Midbrain (tissue), 1 donor: ENCODE measurements at places on chromosomes 2 and 18.
A peak's percentile ranks its signal among the peaks of the same experiment; 100 is the strongest.

DNA sequence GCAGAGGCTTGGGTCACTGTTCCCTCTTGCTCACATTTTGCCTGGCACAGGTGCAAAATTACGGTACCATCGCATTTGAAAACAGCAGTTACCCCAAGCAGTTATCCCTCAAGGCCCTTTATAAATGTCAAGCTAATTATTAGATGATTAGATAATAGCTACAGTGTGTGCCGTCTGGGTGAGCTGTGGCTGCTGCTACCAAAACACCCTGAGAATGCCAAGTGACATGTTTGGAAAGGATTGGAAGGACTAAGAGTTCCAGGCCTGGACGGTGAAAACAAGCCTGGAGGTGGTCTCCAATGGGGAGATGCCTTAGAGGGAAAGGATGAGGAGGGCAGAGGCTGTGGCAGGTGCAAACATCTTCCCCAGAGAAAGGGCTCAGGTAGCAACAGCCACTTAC, 120.6 kb downstream of the CAPN13 start:
- DNase-seq, result no peak

DNA sequence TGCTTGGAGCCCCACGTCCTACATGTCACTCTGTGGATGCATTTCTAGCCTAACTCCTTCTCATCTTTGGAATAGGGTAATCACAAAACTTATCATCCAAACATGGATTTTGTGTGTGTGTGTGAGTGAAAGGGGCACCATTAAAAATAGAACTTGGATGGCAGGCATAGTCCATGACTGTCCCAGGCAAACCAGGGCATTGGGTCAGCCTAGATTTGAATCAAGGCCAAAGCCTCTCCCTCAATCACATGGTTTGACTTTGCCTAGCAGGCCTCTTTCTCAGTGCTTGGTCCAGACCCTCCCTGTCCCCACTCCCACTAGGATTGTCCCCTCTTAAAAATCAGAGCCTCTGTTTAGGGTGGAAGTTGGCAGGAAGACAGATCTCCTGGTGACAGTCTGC, 67.4 kb upstream of the BCL2L11 start:
- DNase-seq, result no peak

DNA sequence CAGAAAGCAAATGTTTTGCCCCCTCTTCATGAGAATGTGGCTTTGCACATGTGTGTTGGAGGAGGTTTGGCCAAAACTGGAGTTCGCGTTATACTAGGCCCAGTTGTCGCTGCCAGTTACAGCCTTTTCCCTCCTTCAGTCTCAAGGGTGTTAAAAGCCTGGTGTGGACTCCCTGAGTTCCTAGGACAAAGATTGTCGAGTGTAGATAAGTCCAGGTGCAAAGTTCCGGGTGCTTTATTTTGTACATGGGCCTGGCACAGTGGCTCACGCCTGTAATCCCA, 542 bp upstream of the RNF103 start:
- DNase-seq, result peak; percentile 57

GRCh38 chr18:60684843-60685513, 312.4 kb upstream of the MC4R start:
- DNase-seq, result peak; percentile 16

DNA sequence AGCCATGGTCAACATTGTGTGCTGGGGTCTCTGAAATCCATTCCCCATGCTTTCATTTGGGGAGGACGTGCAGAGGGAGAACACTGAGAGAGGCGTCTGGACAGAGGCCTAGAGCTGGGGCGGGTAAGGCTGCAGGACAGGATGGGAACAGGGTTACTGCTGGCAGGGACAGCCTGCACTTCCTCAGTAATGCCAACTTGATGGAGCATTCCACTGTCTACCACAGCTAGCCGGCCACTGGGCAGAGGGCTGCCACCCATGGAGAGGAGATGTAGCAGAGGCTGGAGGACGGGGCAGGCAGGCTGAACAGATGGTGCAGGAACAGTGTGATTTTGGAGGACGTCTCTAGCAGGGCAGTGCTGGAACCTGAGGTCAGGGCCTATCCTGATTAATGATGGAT, 29.3 kb downstream of the MRPL33 start:
- no peak for DNase-seq

GRCh38 chr2:142853912-142854311, 23.6 kb upstream of the KYNU start:
- no peak for DNase-seq

DNA sequence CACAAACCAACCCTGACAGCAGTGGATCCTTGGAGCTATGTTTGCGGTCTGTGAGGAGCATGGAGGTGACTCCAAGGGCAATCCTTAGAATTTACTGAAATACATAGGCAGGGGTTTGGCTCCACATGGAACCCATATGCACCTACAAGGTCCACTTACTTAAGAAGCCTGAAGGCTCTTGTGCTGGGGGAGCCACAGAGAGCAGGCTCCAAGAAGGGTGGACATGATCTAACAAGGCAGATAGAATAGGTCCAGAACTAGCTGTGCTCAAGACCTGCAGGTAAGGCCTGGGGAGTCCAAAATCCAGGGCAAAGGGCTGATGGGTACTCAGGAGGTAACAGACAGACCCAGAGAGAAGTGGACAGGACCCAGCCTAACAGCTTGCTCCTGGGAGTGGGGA, 1.2 kb upstream of the CDK5R2 start:
- no peak for DNase-seq

DNA sequence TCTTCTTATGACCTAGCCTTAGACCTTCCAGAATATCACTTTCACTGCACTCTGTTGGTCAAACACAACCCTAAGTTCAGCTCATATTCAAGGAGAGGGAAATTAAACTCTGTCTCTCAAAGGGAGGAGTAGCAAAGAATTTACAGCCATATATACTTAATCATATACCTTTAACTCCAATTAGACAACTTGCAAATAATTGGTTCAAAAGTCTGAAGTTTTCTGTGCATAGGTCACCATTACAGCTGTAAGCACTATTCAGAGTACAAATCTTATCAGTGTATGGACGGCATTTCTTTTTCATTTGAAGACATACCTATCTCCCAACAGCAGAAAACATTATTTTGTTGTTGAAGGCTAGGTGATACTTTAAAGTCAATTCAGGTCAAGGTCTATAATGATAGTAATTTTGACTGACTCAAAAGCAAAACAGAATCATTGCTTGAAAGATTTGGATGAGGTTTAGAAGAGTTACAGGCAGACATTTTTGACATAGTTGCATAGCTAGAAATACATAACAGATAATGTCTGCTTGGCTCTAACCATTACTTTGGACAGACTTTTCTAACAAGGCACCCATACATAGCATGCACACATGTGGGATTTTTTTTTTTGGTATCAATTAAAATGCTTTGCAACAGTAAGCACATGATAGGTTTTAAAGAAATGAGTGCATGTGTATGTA, 131.5 kb downstream of the CPS1 start:
- no peak for DNase-seq

GRCh38 chr2:111037128-111037527, 83.6 kb upstream of the BCL2L11 start:
- DNase-seq, result no peak

GRCh38 chr2:219987830-219988229, 360.4 kb downstream of the SLC4A3 start:
- no peak for DNase-seq

DNA sequence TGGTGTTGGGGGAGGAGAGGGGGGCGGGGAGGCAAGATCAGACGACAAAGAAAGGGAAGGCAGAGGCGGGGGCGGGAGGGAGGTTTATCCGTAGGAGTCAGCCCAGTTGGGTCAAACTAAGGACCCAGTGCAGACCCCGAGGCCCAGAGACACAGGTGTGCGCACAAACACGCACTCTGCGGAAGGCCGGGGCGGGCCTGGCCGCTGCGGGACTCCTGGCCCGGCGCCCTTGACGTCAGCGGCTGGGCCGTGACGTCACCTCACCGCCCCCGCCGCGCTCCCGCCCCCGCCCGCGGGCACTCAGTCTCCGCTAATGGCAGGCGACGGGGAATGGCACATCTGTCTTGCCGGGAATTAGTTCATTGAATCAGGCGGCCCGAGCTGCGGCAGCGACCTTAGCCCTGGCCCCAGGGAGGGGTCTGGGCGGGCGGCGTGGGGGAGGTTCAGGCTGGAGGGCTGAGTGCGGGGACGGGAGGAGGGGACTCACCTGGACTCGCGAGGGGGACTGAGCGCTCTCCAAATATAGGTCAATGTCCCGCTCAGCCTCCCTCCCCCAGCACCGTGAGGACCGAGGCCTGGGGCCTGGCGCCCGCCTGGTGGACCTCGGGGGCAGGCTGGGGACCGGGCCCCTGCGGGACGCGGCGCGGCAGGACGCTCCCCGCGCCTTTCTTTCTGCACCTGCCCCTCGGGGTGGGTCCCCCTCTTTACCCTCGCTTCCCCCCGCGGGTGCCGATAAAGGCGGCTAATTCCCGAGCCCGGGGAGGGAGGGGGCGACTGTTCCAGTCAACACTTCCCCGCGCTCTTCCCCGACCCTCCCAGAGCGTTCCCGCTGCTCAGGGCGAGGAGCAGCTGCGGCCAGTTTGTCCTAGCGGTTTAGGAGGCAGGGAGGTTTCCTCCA, 15.5 kb upstream of the ECEL1 start:
- DNase-seq, result no peak

GRCh38 chr2:150916467-150917396, 344.9 kb downstream of the RBM43 start:
- DNase-seq, result no peak

GRCh38 chr2:22215517-22215916, 1091.7 kb downstream of the TDRD15 start:
- DNase-seq, result no peak

- DNase-seq, result no peak
Observed at GRCh38 chr2:143468341-143468888, 339.2 kb downstream of the ARHGAP15 start.

DNA sequence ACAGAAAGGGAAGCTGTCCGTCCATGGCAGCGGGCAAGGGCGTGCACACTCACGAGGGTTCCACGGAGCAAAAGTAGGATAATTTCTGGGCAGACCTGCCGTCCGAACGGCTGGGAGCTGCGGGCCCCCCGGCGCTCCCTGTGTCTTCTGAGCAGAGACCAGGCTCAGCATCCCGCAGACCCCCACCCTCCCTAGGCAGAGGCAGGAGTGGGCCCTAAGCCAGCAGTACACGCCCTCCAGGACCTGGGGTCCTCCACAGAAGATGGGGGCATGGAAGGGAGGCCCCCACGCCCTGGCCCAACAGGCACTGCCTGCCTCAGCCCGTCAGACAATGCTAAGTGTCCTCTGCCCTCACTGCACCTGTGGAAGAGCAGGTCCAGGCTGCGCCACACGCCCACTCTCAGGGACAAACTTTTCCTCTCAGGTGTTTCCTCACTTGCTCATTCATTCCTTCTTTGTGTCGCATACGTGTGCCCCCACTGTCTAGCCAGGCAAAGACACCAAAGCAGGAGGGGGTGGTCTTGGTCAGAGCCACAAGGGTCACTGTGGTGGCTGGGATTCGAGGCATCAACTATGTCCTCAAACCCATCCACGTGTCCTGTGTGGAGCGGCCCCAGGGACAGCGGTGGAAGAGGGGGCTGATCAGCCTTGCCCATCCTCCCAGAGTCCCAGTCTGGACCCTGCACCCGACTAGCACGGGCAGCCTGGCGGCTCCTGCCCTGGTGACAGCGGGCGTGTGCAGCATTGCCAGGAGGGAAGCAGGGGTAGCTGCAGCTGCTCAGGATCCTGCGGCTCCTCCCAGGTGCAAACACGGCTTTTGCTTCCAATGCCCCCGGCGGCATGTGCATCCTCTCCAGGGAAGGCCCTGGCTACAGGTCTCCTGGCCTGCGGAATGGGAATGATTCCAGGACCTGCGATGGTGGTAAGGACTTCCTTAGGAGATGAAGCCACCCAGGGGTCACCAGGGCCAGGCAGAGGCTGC, 2.4 kb upstream of the GPC1 start:
- no peak for DNase-seq

- no peak for DNase-seq
Observed at GRCh38 chr2:76406134-76406855, 695.6 kb upstream of the GCFC2 start.

DNA sequence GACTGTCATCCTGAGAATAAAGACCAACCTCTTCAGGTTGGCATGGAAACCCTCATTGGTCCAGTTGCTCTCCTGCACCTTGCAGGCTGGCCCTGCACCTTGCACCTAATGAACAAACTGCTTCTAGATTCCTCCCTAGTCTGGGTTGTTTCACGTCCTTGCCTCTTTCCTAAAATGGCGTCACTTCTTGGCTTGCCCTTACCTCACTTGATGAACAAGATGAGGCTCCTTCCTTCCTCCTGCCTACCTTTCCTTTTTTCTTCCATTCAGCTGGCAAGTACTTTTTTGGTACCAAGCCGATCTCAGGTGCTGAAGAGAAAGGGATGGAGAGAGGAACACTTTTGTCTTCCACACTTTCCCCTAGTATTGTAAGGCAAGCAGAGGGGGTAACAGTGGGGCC, 74.5 kb downstream of the MYCN start:
- DNase-seq, result no peak

- DNase-seq, result no peak
Observed at GRCh38 chr2:23850564-23851256, 76.2 kb downstream of the ATAD2B start.

GRCh38 chr2:23375448-23375847, 9.5 kb upstream of the KLHL29 start:
- DNase-seq, result no peak

- no peak for DNase-seq
Observed at GRCh38 chr2:137178951-137179377, 413.6 kb downstream of the THSD7B start.

GRCh38 chr2:58558881-58559280, 317.8 kb upstream of the FANCL start:
- DNase-seq, result no peak

DNA sequence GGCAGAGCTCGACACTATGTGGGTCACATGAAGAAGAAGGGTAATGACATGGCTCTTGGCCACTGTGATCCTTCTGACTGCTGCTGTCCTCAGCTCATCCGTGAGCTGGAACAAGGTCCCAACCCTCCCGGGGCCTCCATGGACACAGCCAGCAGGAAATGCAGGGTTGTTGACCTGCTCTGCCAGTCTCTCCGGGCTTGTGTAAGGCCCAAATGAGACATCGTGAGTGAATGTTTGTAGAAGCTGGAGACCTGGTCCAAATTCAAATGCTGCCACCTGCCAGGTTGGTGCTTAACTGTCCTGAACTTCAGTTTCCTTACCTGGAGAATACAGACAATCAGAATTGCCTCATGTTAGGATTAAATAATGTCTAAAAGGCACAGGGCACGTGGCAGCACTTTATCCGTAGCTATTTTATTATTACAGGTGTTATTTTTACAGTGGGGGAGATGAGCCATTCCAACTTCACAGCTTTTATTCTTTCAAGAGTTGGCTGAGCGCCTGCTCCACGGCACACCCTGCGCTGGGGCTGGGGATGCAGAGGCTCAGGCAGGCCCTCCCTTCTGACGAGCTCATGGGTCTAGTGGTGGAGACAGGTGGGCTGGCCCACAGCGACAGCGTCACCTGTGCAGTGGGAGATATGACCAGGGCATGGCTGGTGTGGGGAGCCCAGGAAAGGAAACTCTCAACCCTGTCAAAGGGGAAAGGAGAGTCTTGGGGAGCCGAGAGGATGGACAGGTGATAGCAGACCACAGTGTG, 15.1 kb downstream of the ARHGEF4 start:
- no peak for DNase-seq

GRCh38 chr2:217125014-217125413, 265.1 kb upstream of the TNP1 start:
- DNase-seq, result no peak

- no peak for DNase-seq
Observed at GRCh38 chr2:226794751-226795171, 4.9 kb downstream of the IRS1 start.
